ENCODE measurements at places on chromosomes 16 and 17. TPM values are rescaled to one million over a fixed set of nuclear protein-coding genes. Genes with fewer than 3 reads are reported as not detected.

DNA sequence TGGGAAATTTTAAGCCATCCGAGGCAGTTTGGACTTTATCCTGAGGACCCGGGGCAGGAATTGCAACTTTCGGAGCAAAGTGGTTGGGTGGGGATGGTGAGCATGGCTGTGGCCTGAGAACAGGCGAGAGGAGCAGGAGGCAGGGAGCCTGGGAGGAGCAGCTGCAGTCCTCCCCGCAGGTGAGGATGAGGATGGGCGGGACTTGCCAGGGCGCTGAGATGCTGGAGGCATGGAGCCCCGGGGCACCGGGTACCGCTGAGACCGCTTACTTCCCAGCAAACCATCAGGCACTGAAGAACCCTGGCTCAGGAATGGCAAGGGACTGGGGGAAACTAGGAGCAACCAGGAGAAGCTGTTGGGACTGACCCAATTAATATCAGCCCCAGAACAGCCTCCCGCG, 210.8 kb downstream of the GSG1L start:
- no peak for DNase-seq

- no peak for DNase-seq
Observed at GRCh38 chr17:49401971-49402611, 12.6 kb downstream of the PHB1 start.

DNA sequence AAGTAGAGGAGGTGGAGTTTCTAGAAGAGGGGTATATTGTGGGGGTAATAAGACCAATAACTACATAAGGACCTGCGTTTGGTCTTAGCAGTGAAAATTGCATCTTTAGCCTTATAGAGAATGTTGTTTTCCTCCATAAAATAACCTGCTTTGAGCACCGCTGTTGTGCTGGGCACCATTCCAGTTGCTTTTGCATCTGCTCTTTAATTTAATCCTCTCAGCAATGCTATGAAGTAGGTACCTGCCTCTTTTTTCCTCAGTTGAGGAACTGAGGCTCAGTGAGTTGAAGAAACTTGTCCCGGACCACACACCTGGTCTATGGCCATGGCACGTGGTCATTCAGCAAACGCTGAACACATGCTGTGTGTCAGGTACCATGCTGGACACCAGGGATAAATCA, 238.1 kb downstream of the MSI2 start:
- no peak for DNase-seq

DNA sequence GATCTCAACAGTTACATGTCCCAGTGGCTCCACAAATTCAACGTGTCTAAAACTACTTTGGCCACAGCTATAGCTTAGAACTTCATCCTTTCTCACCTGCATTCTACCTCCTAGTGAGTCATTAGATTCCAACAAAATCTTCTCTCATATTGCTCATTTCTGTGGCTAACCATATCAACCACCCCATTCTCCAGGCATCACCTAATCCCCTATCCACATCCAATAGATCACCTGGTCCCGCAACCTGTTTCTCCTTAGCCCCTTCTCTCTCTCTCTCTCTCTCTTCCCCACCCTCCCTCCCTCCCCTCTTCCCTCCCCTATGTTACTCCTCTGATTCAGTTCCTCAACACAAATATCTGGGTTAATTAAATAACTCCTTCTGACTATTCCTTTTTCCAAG, 64.6 kb downstream of the ANKFN1 start:
- DNase-seq = no peak

DNA sequence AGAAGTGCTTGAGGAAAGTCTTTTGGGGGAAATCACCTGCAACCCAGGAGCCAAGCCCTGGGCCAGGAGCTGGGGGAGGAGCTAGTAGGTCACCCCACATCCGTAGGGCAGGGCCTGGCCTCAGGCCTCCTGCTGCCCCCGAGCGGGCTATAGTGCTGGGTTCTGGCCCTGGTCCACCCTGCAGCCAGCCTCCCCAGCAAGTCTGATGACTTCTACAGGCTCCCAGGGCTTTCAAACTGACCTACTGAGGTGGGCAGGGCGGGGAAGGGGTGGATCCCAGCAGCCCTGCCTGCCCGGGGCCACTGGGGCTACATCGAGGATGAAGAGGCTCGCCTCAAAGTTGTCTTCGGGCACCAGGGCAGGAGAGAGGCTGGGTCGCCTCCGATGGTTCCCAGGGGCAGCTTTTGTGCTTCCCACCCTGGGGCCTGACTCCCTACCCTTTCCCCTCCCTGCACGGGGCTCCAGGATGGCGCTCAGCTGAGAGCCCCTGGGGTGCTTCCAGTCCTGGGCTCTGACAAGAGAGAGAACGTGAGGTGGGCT, 5.0 kb downstream of the CENPX start:
- no peak for DNase-seq

- DNase-seq = no peak
Observed at GRCh38 chr16:72928090-72928981, 119.6 kb downstream of the ZFHX3 start.

The ALOX12 gene
- under 0.01 TPM for total RNA-seq

The LRRC46 gene
- not detected for total RNA-seq

The MEAK7 gene
- 8.2 TPM for total RNA-seq

The TNP2 gene
- total RNA-seq = not detected

The EPN2 gene
- total RNA-seq = 53.0 TPM

The CNTNAP4 gene
- 32.6 TPM for total RNA-seq

The ICAM2 gene
- total RNA-seq = 7.3 TPM
